Fibroblast of mammary gland (primary cell): ENCODE measurements at places on chromosomes 6 and 20.

DNA sequence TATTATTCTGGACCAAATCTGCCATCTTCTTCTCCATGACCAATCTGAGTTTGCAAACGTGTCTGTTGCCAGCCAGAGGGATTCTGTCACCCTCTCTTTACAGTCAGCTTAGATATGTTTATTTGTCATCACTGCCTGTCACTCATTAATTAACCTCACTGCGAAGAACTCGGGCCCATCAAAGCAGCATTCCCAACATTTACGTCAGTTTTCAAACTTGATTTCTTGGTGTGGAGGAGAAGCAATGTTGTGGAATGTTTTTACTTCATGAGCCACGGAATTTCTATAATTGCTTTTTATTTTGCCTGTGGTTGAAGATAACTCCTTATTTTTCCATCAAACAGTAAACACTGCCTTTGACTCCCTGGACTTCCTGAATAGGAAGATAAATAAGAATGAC, 91.8 kb upstream of the CNKSR3 start:
- DNase-seq, result no peak

- peak; percentile 20 for DNase-seq
Observed at GRCh38 chr6:36955671-36956445, 1.3 kb downstream of the PI16 start.

DNA sequence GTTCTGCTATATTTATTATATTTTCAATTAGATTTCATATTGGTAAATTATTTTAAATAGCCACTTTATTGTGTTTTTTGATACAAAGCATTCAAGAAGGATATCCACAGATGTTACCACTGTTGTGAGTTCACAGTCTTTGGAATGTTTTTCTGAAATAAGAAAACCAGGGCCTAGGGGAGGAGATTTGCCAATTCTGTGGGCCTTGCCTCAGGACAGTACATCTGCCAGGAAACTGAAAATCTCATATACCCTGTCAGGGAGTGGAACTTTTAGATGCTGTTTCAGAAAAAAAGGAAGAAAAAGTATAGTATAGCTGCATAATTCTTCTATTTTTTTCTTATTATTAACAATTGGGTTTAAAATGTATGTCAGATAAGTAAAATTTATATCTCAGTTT, 995.9 kb upstream of the ADGRB3 start:
- peak; percentile 57 for DNase-seq

- peak; percentile 85 for DNase-seq
Observed at GRCh38 chr6:54525731-54526130, 217.5 kb downstream of the TINAG start.

- no peak for DNase-seq
Observed at GRCh38 chr20:12949429-12949980, 59.3 kb upstream of the SPTLC3 start.

DNA sequence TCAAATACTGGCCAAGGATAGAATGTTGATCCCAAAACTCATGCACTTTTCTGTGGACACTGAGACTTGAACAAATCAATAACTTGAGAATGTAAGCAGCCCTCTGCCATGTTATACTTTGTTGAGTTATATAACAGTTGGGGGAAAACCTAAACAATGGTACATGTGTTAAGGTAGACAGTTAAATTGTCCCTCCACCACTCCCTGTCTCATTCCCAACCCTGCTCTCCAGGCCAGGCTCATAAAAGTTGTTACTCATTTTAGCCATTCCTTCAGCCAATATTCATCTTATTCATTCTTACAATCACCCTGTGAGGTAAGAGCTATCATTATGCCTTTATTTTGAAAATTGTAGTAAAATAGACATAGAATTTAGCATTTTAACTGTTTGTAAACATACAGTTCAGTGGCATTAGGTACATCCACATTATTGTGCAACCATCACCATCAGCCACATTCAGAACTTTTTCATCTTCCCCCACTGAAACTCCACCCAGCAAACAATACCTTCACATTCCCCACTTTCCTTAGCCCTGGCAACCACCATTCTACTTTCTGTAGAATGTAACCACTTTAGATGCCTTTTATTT, 38.2 kb upstream of the IER3 start:
- peak; percentile 63 for DNase-seq
